NCI-H2029 treated with DMSO at 0.1 percent for 48 hours (cell line): ENCODE measurements at places on chromosomes 1 and 21.

DNA sequence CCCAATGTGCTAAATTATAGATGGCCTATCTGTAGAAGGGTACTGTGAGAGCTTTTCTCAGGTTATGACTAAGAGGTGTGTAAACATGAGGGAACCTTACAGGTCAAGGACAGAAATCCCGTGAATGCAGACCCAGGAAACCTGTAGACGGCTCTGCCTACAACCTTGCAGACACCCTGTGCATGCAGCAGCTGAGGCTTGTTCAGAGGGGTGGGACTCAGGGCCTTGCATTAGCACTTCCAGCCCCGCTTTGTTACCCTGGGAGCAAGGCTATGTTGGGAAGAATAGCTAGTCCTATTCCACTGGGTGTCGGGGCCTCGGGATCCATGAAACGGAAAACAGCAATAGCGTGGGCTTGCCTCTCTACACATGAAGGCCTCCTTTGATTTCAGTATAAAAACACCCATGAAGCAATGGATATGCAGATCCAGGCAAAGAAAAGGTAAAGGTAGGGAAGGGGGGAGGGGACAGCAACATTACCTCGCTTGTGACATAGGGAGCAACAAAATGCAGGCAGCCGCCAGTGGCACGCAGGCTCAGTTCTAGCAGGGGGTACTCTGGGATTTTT, 9.5 kb upstream of the NDUFS5 start:
- DNase-seq: no peak

DNA sequence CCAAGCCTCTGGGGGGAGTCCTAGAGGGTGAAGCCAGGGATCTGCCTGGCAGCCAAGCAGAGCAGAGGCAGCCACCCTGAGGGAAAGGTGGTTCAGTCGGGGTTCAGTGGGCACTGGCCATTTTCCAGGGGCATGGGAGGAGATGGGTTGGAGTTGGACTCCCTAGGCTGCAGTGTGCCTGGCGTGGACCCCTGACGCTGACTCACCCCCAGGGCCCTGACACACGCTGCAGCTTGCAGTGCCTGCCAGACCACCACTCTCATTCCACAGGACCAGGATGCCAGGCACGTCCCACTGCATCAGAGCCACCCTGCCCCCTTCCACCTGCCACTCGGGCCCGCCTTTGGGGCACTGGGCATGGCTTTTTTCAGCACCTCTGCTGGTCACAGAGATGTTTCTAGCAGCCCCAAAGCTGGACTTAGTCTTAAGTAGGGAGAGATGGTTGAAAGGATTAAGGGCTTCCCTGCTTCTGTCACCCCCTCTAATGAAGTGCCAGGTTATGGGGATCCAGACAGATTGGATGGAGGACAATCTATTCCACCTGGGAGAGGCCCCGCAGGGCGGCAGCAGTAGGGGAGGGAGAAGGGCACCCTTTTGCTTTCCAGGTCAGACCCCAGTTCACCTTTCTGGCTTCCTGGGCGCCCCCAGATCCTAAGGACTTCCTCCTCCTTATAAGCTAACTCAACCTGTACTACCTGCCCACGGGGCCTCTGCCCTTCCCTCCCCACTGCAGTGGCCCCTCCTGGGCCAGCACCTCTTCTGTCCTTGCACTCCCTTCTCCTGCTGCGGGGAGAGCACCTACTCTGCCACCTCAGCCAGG, 1.6 kb downstream of the SYT2 start:
- DNase-seq: no peak

DNA sequence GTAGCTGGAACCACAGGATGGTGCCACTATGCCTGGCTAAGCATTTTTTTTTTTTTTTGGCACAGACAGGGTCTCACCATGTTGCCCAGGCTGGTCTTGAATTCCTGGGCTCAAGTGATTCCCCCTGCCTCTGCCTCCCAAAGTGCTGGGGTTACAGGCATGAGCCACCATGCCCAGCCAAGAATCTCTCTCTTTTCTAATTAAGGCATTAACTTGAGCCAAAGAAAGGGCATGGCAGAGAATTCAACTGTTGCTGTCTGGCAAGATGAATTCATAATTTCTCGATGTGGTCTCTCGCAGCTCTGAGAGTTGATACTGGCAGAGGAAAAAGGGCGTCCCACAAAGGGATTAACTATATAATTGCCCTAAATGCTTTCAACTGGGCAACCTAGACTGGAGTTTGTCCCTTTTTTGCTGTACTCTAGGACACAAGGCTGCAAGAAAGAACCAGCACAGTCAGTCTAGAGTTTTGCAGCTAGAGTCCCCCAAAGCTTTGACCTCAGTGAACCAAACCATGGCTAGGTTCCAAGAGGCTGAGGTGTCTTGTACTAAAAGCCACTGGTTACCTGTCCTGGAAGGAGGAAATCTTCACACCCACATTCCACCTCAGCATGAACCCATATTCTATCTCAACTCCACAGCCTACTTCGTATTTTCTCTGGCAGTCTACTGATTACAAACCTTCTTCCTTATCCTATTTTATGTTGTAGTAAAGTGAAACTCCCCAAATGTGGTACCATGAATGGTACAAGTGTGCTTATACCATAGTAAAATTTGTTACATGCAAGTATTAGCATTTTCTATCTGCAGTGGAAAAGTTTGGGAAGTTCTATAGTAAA, 51.2 kb downstream of the OPTC start:
- DNase-seq: no peak

DNA sequence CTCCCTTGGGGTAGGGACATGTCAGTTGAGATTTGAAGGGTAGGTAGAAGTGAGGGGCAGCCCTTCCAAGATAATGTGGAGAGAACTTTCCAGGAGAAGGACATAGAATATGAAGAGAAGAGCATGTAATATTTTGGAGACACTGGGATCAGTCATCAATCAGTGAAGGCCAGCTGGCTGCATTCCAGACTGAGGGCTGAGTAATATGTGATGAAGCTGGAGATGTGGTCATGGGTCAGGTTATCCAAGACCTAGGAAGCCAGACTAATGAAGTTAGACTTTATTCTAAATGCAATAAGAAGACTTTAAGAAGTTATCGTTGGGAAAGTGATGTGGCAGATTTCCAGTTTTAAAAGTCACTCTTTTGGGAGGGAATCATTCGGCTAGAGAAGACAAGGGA, 262.0 kb downstream of the HMCN1 start:
- no peak for DNase-seq

DNA sequence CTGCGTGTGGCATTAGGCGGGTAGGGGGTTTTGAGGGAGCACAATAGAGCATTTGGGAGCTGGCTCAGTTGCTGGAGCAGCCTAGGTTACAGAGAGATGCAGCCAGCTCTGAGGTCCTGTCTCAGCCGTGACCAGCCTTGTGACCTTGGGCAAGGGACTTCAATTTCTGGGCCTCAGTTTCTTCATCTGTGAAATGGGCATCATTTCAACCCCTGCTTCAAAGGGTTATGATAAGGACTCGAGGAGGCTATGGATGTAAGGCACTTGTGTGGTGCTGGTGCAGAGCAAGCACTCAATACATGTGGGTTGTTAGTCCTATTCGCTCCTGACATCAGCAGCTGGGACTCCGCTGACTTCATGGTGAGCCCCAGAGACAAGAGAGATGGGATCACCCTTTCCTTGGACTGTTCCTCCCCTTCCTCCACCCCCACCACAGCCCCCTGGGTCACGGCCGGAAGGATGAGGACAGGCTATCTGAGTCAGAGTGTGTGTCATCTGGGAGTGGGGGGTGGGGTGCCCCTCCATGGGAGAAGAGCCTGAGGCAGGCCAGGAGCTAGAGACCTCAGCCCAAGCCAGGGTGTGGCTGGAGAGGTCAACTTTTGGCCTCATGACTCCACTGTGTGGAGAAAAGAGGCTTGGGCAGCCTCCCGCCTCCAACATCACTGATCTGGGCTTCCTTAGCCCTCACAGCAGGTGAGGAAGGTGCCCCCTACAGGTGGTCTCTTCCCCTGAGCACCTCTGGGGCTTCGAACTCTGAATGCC, 71.4 kb upstream of the ZBTB40 start:
- DNase-seq: no peak
